ENCODE measurements at places on chromosomes 3 and 15.

DNA sequence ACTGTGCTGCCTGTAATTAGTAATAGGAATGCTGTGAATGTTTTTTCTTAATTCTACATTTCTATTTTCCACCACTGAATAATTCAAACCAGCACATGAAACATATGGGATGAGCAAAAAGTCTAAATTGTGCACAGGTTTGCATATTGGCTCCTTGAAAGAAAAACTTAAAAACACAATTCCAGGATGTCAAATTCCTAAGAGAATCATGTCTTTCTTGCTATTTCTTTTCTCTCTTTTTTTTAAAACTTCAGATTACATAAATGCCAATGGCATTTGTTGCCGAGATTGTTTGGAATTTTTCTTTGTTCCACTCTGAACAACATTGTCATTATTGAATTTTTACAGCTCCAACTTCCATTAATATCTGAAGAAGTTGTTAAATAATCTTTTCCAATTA lies 60.8 kb downstream of the VGLL3 start:
- DNase-seq: no peak

DNA sequence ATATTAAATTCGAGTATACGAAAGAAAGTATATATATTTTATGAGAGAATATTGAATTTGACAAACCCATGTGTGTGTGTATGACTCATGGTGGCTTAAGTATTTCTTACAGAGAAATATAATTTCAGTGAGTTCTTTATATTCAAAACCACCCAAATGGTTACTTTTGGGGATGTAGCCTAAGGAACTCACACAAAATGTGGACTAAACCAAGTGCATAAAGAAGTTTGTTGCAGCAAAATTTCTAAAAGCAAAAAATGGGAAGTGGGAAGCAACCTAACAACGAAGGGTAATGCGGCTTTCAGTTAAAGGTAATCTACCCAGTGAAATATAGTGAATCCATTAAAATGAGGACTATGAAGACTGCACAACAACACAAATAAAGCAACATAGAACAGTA lies 277.1 kb downstream of the EDEM1 start:
- no peak for DNase-seq

DNA sequence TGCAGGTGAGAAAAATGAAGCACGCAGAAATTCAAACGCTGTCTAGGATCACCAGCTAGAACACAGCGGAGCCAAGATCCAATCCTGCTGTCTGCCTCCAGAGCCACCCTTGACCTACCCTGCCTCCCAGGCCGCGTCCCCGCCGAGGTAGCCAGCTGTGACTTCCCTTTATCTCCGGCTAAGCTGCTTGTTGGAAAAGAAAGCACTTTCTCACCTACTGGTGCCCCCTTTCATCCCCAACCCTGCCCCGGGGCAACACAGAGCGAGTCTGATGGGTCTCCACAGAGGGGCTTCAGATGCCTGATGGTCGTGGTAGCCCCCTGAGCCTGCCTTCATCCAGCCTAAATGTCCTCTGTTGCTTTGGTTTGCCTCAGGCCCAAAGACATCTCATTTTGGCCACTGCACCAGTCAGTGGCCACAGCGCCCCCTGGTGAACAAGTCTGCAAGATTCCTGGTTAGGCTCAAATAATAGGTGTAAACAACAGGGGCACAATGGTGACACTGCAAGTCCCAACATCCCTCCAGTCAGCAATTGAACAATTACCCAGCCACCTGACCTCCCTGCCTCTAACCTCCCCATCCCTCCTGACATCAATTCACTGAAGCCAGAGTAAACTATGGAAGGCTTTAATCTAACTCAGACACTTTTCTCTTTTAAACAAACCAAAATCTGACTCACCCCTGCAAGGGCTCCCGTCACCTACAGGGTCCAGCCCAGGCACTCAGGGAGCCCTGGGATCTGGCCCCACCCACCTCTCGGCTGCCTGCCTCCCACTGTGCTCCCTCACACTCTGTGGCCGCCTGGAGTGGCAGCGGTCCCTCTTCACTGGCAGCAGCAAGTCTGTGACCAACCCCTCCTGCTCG lies 27.3 kb upstream of the BCL2L10 start:
- peak; percentile 82 for DNase-seq

GRCh38 chr3:177640319-177640965 lies 443.2 kb upstream of the TBL1XR1 start:
- DNase-seq: peak; percentile 20

GRCh38 chr3:150407051-150407807 lies 869 bp upstream of the TSC22D2 start:
- no peak for DNase-seq

GRCh38 chr15:27170851-27171250 lies 199.9 kb downstream of the GABRG3 start:
- no peak for DNase-seq

- no peak for DNase-seq
These were observed 89.6 kb downstream of the GMPS start for GRCh38 chr3:155960060-155960459.

DNA sequence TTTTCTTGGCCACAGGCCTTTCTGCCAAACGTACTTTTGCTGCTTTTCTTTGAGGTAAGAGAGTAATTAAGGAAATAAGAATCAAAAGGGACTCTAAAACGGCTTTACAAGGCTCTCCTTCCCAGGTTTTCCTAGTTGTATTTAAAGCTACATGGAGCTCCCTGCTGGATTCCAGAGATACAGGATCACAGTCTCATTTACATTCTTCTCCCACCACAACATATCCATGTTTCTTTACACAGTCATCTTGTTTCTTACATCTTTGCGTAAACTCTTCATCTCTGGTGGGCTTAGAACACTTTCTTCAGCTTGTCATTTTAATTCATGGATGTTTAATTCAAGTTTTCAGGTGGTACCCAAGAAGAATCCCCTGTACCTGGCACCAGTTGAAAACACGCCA lies 117.6 kb upstream of the BFSP2 start:
- DNase-seq: no peak

DNA sequence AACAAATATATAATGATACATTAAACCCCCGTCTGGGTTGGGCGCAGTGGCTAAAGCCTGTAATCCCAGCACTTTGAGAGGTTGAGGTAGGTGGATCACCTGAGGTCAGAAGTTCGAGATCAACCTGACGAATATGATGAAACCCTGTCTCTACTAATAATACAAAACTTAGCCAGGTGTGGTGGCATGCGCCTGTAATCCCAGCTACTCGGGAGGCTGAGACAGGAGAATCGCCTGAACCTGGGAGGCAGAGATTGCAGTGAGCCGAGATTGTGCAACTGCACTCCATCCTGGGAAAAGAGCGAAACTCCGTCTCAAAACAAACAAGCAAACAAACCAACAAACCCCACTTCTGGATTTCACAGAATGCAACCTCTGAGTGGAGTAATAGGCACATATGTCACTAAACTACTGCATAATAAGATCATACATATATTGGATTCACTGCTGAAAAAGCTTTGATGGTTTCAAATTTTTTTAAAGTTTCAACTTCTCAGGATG lies 718.2 kb downstream of the SI start:
- DNase-seq: no peak

DNA sequence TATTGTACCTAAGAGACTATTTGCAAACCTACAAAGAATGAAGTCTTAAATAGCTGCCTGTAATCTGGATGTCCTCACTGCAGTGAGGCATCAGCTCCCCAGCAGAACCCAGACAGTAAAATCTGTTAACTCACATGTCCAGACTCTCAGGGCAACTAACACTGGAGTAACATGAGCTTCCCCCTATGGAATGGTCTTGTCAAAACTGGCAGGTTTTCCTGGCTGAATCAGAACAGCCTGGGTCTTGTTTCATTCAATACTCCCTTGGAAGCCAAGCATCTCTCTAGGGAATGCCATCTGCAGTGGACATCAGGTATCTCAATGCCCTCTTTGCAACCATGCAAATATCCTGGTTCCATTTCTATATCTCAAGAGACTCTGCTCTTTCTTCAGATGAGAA lies 24.4 kb downstream of the PTPN9 start:
- no peak for DNase-seq

GRCh38 chr3:32453346-32453745 lies 49.3 kb downstream of the CMTM6 start:
- DNase-seq: no peak

DNA sequence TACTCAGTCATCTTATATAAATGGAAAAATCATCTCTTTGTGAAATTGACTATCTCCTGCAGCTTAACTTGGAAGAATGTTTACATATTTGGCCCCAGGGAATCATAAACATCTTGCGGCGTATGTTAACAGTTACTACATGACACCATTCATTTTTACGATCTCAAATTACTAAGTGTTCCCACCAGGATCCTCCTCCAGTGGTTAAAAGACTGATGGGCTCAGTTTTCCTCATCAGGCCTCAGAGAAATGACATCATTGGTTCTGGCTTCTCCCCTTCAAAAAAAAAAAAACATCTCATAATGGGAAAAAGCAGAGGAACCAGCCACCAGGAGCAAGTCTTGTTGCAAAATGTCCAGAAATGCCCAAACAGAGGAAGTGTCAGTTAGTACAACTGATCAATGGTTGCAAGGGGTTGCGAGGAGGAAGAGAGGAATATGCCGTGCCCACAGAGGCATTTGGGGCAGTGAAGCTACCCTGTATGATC lies 70.5 kb upstream of the LIPC start:
- DNase-seq: no peak

DNA sequence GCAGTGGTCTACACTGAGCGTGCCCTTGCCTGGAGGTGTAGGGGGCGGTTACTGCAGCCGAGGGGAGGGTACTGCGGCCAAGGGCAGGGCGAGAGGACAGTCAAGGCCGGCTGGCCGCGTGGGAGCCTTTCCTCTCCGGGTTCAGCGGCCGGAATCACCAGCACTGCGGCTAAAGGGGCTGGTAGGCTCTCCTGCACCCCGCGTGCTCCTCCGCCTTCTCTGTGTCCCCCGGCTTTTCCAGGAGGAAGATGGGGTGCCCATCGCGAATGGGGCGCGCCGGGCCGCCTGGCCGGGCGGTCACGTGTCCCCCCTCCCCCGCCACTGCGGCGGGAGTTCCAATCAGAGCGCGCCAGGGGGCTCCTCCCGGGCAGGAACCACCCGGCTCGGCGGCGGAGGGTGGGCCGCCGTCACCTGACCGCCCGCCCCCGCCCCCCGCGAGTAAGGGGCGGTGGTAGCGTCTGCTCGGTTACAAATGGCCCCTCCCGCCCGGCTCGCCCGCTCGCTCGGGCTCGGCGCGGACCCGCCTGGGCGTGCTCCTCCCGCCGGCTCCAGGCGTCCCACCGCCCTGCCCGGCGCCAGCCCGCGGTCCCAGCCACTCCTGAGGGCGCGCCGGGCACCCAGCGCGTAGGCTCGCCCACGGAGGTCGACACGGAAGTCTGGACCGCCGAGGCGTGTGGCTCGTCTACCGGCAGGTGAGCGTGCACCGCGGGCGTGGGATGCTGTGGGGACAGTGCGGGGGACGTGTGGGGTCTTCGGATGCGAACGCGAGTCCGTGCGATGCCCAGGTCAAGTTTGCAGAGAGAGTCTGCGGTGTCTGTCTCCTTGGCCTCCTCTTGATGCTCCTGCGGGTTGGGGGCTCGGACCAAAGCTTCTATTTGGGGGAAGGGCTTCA lies 242.6 kb upstream of the TOPAZ1 start:
- DNase-seq: peak; percentile 83

DNA sequence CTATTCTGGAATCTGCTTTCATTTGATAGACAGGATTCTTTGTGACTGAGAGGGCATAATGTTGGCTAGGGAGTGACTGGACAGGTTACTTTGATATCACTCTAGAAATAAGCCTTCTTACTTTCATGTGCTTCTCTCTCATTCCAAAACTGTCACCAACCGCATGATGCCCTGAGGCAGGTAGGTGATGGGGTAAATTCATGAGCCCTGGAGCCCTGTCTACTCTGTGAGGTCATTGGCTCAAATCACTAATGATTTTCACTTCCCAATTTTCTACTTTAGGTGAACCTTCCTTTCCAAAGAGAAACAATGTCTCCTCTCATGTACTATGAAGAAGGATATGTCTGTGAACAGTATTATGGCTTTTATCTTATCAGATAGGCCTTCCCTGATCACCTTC lies 596.7 kb downstream of the TUSC7 start:
- DNase-seq: no peak

- DNase-seq: no peak
These were observed 52.8 kb upstream of the NSMCE3 start for GRCh38 chr15:29322415-29322814.

DNA sequence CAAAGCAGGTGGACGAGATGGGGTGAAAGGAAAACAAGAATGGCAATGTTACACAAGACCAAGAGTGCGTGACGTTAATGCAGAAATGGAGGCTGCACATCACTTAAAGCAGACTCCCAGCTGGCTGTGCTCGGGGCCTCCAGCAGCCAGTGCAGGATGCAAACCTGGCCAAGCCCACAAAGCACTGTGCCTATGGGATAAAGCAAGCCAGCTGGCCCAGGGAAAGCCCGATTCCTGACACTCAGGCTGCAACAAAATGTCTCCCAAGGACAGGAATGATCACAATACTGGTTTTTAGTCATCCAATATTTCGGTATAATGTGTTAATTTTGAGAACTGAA lies 86.2 kb downstream of the SEC22A start:
- DNase-seq: no peak

DNA sequence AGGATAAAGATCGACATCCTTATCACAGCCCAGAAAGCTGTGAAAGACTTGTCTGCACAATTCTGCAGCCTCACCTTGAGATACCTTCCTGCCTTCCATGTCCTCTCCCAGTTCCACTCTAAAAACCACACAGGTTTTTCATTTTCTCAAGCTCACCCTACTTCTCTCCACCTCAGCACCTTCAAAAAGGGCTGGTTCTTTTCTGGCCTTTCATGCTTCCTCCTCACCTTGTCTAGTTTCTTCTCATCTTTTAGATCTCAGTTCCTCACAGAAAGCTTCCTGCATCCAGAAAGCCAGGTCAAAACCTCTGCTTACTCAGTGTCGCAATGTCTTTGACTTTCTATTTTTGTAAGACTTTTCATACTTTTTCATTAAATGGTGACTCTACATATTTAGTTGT lies 140.2 kb upstream of the STT3B start:
- no peak for DNase-seq

GRCh38 chr3:195012571-195012970 lies 258.4 kb downstream of the XXYLT1 start:
- no peak for DNase-seq

DNA sequence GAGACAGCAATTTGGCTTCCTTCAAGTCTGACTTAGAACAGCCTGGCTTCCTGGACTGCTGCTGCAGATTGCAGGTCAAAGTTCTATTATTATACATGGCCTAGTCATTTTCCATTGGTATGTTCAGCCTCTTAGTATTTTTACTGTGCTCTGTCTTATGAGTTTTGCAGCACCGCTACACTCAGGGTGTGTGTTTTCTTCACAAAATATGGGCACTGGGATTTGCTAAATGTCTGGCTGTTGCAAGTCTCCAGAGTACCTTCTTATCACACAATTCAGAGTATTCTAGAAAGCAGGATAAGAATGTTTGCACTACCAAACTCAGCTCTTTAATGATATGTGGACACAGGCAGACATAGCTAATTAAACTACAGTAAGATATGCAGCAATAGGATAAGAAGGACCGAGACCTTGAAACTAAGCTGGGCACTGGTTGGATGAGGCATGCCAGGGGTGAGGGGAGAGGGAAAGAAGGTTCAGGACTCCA lies 203.0 kb upstream of the PDZRN3 start:
- DNase-seq: no peak
